ENCODE measurements at places on chromosomes 2 and 18.
A peak's percentile ranks its signal among the peaks of the same experiment; 100 is the strongest.

DNA sequence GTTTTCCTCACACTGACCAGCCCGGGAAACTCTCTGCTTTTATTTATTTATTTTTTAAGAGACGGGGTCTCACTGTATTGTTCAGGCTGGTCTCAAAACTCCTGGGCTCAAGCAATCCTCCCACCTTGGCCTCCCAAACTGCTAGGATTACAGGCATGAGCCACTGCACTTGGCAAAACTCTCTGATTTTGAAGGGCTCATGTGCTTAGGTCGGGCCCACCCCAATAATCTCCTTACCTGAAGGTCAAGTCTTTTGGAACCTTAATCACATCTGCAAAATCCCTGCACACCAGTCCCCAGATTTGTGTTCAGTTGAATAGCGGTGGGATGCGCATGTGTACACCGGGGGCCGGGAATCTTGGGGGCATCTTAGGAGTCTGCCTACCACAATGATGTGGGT is 7.7 kb upstream of the ECEL1 start:
- DNase-seq: no peak

DNA sequence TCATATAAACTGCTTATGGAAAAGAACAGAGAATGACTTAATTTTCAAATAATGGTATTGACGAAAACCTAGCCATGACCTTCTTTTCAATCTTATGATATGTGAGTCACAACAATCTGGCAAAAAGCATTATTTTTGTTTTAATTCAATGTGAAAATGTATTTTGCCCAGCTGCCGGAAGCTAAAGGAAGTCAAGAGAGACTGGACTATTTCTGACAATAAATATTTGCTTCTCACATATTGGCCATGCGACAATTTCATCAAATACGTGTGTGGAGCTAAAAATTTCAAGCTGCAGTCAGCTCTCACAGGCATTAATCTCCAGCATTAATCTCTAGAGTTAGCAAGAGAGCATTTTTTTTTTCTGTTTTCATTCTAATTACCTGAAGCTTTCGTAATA is 881.0 kb downstream of the CPS1 start:
- no peak for DNase-seq

DNA sequence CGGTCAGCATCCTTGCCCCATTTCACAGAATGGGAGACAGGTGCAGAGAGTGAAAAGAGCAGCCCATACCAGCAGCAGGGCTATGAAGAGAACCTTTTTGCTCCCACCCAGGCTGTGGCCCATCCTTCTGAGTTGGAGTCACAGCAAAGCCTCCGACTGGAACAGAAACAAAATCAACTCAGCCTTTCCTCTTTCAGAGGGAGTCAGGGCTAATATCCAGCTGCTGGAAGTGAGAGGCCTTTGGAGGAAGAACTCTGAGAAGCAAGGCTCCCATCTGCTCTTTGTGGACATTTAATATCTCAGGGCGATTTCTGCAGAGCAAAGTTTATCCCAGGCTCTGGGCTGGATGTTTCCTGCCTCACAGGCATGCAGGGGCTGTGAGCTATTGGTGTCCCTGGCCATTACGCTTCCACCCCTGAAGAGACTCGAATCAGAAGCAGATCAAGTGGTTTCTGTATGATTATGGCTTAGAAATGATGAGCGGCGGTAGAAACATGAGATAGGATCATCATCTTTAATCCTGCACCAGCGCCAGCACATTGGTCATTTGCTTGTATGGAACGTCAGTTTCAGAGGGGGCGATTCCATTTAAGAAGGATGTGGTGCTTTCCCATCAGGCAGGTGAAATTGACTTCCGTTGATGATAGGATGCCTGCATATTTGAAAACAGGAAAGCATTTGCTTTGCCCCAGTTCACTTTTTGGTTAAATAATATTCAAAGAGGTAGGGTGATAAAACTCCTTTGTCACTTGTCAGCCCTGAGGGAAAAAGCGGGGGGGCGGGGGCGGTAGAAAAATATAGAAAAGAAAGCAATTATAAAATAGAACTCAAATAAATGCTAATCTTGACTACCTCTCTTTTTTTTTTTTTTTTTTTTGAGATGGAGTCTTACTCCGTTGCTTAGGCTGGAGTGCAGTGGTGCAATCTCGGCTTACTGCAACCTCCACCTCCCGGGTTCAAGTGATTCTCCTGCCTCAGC is 152.4 kb downstream of the LRRC30 start:
- DNase-seq: no peak

GRCh38 chr2:7866825-7867224 is 815.0 kb upstream of the ID2 start:
- no peak for DNase-seq

- DNase-seq: no peak
Measured at GRCh38 chr18:50395093-50395492, 20.2 kb downstream of the SKA1 start.

DNA sequence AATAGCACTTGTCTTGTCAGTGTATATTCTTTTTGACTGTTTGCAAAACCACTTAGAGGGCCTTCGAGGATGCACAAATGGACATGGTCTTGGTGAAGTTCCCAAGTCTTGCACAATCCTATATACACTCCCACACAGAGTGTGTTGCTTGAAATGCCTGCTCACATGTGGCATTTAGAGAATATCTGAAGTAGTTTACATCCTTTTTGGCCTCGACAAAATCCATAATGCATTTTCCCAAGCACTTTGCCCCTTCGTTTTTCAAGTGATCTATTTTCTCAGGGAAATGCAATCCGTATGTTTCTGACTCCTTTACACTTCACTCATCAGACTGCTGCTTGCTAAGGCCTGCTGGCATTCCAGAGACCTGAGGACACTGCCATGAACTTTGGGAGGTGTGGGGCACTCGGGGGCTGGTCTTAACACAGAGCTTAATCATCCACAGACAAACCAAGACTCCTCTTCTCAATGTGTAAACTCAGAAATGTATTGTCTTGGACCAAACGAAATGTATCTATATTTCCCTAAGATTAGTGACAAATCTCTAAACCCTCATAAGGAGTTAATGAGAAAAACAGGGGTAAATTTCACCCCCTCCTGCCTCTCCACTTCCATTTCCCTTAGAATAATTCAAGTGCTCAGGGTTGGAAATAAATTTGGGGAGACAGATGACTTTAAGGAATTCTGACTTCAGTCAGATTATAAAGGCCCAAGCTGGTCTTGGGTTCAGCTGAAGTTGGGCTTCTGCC is 219.3 kb upstream of the APCDD1 start:
- no peak for DNase-seq

- DNase-seq: no peak
Measured at GRCh38 chr2:161974461-161974860, 99.6 kb downstream of the DPP4 start.

GRCh38 chr18:37729716-37730115 is 164.1 kb upstream of the CELF4 start:
- DNase-seq: no peak

- DNase-seq: peak; percentile 82
Measured at GRCh38 chr2:17309741-17310339, 208.4 kb downstream of the RAD51AP2 start.

DNA sequence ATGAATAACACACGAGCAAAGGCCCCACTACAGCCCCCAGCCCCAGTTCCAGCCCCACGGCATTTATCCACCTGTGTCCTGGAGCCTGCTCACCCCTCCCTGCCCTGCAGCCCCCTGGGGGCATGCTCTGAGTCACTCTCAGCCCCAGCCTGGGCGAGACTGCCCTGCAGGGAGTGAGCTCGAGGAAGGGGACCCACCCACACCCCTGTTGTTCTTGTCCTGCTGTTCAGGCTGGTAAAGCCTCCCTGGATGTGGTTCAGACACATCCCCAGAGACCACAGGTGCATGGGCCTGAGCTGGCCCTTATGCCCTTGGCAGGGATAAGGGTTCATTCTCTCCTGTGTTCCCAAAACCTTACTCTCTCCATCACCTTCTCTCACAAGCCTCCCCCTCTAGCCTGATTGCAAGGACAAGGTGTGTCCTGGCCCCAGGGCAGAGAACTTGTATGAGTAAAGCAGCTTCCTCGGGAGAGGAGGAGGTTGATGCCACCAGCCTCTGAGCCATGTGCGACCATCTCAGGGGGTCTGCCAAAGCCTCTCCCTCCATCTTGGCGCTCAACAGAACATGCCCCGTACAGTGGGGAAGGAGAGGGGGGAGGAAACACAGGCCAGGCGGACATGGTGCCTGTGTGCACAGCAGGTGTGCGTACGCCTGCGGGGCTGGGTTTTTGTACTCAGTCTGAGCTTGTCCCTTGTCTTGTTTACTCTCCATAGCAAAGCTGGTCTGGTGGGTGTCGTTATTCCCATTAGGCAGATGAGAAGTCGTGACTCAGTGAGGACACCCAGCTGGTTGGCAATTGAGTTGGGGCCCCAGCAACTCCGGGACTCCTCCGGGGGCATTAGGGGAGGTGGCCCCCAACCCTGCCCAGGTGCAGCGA is 64.4 kb downstream of the CIB4 start:
- DNase-seq: no peak

DNA sequence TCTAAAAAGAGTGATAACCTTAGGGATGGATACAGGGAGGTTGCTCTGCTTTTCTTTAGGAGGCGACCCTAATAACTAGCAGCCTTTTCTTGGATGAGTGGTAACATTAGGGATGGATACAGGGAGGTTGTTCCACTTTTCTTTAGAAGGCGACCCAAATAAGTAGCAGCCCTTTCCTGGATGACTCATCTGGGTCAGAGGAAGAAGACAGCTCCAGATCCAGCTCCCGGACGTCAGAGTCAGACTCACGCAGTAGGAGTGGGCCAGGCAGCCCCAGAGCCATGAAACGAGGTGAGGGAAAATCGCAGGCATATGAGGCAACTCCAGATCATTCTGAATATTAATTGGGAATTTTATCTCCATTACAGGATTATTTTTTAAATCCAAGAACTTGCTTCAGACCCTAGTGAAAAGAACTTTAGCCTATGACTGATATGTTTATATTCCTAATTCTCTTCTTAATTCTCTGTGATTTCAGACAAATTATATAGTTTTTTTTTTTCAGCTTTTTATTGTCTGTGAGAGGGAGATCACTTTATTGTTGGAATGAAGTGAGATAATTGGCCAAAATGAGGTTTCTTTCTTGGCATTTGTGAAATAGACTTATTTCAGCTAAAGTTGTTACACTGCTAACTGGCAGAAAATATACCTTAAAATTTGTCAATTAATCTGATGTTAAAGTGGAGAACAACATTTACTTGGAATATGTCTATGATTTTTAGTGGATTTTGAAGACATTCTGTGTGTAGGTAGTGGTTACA is 31.2 kb upstream of the C1GALT1C1L start:
- no peak for DNase-seq

- no peak for DNase-seq
Measured at GRCh38 chr2:224033601-224034000, 5.5 kb downstream of the SERPINE2 start.

DNA sequence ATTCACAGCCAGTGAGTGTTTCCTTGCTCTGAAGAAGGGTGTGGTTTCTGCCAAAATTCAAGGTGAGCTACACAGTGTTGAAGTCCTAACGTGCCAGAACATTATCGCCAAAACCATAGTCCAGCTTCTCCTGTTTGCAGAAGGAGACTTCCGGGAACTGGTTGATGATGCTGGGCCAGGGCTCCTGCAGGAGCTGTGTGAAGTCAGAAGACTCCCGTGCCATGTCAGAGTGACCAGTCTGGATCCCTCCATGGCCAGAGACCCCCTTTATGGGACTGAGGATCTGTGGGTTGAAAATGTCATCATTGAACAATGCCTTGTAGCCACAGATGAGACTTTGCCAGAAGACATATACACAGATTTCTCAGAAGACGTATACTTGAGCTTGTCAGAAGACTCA is 96.0 kb upstream of the RAB12 start:
- no peak for DNase-seq

DNA sequence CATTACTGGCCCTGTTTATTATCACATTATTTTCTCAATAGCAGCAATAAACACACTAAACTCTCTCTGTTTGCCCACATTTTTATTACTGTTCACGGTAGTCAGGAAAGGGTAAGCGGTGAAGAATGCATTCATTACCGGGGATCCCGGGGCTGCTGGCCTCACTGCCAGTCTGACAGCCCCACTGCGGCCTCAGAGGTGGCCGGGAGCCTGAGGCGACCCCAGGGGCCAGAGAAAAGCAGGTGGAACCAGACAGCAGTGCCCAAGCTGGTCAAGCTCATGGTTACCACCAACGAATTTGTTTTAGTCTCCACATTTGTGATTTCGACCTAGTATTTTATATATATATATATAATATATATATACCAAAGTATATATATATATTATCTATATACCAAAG is 127.7 kb downstream of the LRATD1 start:
- no peak for DNase-seq

DNA sequence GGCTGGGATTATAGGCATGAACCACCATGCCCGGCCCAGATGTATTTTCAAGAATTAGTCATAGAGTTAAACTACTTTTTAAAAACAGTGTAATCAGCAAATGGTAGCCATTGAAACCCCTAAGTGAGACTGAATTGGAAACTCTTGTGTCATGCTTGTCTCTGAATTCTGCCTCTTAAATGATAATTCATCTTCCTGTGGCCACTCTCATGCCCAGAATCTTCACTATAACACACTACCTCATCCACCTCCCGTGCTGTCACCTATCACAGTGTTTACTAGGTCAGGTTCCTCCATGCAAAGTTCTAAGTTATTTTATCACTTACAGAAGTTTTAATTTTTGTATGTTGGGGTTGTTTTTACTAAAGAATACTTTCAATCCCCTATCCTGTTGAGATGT is 197.5 kb downstream of the PHLPP1 start:
- DNase-seq: no peak

DNA sequence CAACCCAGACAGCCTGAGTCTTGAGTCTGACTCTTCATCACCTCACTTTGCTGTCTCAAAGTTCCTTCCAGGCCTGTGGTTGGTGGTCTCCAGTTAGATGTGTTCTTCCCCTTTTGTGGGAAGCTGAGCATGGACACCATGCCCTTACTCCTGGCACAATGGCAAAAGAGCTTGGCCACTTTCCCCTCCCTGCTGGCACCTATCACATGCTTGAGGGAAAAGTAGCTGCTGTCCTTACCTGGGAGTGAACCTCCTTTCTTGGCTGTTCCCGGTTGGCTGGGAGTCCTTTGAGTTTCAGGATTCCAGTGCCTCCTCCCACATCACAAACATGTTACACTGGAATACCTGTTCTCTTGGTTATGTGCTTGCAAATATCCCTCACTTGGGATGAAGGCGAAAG is 97.8 kb downstream of the GATA6 start:
- no peak for DNase-seq

- DNase-seq: no peak
Measured at GRCh38 chr2:11925295-11926066, 179.0 kb downstream of the LPIN1 start.

- DNase-seq: no peak
Measured at GRCh38 chr2:216554286-216554685, 55.6 kb downstream of the RPL37A start.

GRCh38 chr2:17544256-17544655 is 3.8 kb downstream of the VSNL1 start:
- DNase-seq: no peak

DNA sequence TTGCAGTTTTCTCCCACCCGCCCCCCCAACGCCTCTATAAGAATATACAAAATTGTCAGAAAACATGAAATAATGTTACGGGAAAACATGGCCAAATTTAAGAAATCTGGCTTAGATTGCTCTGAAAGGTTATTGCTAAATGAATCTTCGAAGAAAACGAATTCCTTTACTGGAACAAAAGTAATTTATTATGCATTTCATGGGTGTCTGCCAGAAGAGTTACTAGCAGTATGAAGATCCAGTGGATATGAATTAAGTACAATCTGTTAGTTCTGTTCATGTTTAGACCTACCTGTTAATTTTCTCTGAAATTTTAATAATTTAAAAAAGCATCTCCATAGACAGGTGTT is 21.9 kb downstream of the GATA6 start:
- DNase-seq: no peak

- no peak for DNase-seq
Measured at GRCh38 chr2:36727550-36727949, 31.0 kb downstream of the VIT start.

All from NCI-H526 treated with DMSO at 0.1 percent for 48 hours (cell line).